MCF 10A (cell line): ENCODE measurements at places on chromosomes 2 and 18.

- DNase-seq: peak; percentile 21
Observed at GRCh38 chr2:190862571-190862991, 18.0 kb upstream of the GLS start.

GRCh38 chr2:39484206-39484605, 47.1 kb upstream of the MAP4K3 start:
- no peak for DNase-seq

- DNase-seq: peak; percentile 49
Observed at GRCh38 chr2:215531284-215531683, 95.4 kb upstream of the FN1 start.

- DNase-seq: peak; percentile 90
Observed at GRCh38 chr2:235746257-235746934, 252.6 kb downstream of the AGAP1 start.

- no peak for DNase-seq
Observed at GRCh38 chr2:217066510-217067270, 206.8 kb upstream of the TNP1 start.

DNA sequence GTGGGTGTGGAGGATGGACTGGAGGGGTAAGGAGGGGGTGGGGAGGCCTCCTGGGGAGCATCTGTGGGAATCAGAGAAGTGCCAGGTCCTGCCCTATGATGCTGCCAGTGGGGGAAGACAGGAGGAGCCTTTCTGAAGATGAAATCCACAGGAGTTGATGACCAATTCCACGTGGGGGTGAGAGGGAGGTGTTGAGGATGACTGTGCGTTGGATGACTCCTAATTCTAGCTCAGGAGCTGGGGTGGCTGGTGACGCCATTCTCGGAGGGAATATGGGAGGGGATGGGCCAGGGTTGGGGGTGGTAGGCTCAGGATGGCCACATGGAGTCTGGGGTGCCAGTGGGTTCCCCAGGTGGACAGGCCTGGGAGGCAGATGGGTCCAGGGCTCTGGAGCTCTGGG, 32.3 kb downstream of the EMX1 start:
- no peak for DNase-seq

DNA sequence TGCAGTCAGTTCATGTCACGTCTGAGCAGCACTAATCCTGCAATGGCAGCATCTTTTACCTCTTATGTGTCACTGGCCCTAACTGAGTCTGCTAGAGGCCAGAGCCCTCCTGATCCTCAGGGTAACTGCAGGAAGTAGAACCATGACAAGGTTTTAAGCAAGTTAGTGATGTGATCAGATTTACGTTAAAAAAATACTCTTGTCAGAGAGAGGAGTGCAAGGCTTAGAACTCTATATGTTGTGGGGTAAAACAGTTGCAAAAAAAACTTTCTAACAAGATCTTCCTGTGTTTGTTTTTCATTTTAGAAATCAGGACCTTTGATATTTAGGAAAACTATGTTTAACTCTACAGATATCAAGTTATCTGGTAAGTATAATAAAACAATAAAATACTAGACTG, 4.6 kb downstream of the TMEM87B start:
- no peak for DNase-seq

GRCh38 chr18:63975628-63976027, 5.7 kb downstream of the SERPINB8 start:
- DNase-seq: no peak

DNA sequence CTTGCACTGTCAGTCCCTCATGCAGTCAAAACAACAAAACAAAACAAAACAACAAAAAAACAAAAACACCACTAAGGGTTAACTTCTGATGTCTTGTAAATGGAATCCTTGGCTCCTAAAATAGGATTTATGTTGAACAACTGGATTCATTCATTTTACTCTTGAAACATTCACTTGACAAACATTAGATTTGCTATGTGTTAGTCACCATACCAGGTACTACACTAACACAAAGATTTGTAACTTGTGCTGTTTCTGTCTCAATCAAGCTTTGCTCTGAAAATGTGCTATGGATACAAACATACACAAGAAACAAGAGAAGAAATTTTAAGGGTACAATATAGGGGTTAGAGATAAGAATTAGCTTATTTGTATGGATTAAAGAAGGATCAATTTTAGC, 812.8 kb downstream of the LRP1B start:
- no peak for DNase-seq

DNA sequence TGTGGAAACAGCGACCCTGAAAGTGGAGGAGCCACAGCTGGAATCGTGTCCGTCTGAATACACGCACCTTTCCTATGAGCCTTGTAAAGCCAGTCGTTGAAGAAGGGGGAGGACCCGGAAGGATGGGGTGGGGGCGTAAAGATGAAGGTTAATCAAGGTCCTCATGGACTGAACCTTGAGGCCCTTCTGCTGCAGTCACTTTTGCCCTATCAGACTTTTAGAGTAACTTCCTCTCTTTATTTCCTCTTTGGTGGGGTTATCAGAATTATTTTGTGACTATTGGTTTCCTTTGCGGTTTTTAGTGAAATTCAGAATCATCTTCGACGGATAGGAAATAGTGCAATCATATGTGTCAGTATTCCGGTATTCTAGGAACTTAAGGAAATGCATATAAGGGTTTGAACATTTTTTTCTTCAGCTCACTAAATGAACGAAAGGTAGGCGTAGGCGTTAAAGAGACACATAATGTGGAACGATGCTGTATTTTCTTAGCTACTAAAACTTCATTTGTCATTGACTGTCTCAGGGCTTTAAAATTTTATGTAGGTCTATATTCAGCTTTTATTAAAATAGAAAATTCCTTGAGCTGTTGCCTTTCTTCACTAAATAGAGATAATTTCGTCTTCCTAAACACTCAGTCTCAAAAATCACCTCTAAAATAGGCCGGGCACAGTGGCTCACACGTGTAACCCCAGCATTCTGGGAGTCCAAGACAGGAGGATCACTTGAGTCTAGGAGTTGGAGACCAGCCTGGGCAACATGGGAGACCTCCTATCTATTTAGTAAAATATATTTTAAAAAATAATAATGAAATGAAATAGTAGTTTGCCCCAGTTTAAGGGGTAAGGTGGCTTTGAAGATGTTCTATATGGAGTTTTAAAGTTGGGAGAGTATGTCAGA, 1.4 kb upstream of the YES1 start:
- DNase-seq: no peak

DNA sequence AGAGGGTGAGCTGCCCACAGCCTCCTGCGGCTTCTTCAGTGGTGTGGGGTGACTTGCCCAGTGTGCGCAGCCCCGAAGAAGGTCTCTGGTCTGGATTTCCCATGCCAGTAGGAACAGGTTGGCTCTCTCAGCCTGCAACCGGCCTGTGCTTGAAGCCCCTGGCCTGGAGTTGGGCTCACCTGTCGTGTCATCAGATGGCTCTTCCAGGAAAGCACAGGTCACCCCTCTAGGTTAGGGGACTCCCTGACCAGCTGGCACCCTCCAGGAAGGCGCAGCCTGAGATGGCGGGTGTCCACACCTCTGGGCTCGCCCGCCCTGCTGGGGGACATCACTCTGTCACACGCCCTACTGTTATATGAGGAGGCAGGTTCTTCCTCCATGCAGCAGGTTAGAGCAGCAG, 179.8 kb downstream of the SEPTIN10 start:
- no peak for DNase-seq

GRCh38 chr2:37568565-37568964, 102.9 kb downstream of the CDC42EP3 start:
- no peak for DNase-seq

DNA sequence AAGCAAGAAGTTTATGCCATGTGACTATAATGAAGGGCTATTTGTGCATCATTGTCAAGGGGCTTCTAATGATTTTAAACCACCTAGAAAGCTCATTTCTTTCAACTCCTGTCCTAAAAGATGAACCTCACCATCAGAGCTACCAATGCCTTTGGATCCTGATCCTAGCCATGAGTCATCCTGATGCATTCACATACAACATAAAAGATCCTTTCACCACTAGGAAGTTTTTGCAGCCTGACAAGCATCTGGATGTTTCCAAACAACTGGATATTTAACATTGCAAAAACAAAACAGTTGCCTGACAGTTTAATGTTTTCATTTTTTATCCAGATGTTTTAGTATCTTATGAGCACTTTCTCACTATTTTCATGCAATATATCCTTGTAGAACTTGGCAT, 425.3 kb downstream of the MBD2 start:
- peak; percentile 38 for DNase-seq

GRCh38 chr2:83661711-83662110, 797.4 kb downstream of the SUCLG1 start:
- DNase-seq: no peak

- DNase-seq: no peak
Observed at GRCh38 chr2:148459377-148459778, 185.2 kb upstream of the EPC2 start.

DNA sequence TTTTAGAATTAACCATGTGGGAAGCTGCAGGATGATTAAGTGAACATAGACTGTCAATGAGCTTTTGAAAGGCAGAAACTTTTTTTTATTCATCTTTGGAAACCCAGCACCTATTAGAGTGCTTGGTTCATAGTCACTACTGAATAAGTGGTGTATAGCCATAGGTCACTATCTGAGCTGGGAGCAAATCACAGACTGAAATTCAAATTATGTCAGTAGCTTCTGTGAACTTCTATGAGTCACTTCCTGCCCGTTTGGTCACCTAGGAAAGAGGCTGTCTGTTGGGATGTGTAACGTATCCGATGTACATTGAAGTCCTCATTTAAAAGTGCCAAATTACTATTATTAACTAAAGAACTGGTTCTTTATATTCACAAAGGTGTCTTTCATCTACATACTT, 20.5 kb upstream of the SLC40A1 start:
- DNase-seq: peak; percentile 11

- no peak for DNase-seq
Observed at GRCh38 chr2:131123192-131123591, 18.1 kb downstream of the PLEKHB2 start.

DNA sequence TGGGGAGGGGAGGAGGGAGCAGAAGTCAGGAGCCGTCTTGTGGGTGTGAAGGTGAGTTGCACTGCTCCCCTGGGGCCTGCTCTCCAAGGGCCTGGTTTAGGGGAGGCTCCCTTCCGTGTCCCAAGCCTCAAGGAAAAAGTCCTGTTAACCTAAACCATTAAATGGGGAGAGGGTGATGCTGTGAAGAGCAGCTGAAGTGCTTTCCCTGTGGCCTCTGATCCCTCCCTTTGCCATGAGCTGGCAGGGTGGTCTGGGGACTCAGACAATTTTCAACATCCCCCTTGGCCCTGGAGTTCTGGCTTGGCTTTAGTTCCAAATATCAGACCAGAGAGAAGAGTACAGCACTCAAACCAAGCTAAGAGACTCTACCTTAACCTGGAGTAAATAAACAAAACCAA, 692 bp upstream of the POMC start:
- DNase-seq: no peak

DNA sequence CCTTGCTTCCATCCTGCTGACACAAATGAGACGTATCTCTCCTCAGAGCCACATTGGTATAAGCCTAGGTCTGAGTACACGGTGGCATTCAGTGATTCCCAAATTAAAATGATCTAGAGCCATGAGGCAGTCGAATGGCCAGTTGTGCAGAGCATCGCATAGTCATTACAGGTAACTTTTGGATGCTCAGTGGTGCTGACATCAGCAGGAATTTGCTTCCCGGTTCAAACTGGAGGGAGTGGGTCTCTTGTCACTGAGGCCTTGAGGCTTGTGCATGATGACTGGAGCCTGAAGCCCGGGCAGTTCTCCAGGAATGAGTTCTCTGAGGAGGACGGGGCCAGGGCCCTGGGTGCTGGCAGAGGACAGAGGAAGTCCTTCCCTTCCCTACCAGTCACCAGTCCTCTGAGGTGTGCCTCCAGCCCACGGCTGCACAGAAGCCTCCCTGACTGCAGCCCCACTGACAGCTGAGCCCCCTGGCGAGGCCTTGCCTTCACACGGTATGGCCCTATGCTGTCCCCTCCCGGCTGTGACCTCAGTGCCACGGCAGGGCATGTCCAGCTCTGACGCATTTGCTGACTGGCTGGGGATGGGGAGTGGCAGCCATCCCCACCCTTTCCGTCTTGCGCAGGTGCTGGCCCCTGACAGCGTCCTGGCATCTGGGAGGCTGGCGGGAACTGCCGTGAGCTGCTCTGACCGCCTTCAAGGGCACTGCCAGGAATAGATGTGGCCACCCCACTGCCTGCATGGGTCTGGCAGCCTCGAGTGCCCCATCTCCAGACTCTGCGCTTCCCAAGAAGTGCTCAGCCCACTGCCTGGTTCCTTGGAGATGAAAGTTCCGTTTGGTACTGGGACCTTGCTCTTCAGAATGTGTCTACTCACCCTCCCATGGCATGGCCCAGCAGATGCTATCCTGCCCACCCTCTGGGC, 117.4 kb downstream of the CELF4 start:
- DNase-seq: no peak

DNA sequence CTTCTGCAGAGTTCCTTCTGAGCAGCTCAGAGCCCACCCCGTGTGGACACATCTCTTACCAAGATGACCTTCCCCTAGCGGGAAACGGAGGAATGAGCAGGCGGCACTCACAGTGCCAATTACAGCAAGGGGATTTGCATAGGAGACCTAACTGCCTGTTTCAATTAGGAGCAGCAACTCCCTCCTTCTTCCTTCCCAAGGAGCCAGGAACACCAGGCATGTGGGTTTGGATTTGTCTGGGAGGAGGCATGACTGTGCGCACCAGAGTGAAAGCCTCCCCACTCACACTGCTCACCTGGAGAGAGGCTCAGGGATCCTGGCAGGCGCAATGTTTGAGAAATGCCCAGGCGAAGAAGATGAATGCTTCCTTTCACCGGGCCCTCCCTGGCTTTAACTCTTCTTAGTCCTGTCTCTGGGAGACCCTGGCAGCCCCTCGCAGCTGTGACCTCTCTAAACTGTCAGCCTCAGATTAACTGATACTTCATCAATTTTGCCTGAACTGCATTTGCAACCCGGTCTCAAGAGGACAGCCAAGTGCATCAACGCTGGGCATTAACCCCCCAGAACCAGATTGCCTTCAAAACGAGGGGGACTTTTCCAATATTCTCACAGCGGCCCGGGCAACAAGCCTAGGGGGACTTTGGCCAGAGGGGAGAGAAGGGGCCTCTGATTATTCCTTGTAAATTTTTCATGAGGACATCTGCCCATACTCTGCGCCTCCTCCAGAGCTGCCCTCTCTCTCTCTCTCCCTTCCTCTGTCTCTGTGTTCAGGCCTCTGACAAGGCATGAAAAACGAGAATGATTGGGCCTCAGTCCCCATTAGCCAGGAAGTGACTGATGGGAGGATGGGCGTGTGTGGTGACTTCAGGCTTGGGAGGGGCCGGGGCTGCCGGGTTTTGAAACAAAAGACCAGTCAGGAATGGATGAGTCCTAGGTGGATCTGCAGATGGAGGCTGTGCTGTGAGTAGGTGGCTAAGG, 93.8 kb downstream of the CMPK2 start:
- no peak for DNase-seq
